EL (cell line): ENCODE measurements at places on chromosomes 3 and 15.
A peak's percentile ranks its signal among the peaks of the same experiment; 100 is the strongest.

GRCh38 chr3:105976196-105976595, 107.4 kb upstream of the CBLB start:
- no peak for DNase-seq

GRCh38 chr3:129358772-129359371, 69.6 kb downstream of the EFCAB12 start:
- peak; percentile 33 for DNase-seq

DNA sequence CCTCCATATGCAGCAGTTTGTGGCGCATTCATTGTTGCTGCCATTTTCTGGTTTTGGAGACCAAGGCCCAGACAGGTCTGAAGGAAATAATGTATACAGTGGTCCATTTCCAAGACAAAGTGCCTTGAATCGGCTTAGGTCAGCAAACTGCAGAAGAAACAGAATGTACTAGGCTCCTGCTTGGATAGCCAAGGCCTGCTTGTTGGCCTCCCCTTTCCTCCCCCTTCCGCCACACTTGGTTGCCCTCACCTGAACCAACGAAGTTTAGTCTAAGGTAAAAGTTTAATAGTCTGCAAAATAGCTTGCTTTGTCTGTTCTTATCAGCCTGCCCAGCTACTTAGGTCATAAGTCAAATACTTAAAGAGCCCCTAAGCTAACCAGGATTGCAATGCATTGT, 12.0 kb upstream of the RTP3 start:
- DNase-seq: no peak

DNA sequence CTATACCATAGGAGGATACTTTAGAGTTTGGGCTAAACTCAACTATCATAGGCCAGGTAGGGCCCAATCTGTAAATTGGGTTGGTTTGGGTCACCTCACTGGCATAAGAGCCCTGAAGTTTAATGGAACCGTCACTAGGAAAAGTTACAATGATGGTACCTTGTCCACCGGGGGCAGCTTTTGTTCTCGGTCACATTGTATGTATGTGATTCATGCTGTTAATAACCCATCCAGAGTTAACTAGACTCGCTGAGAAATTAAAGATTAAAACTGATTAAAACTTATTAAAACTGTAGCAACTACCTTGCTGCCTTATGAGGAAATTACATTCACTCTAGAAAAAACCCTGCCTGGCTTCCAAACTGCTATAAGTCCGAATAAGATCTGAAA, 145.0 kb upstream of the TMCO5A start:
- DNase-seq: no peak

DNA sequence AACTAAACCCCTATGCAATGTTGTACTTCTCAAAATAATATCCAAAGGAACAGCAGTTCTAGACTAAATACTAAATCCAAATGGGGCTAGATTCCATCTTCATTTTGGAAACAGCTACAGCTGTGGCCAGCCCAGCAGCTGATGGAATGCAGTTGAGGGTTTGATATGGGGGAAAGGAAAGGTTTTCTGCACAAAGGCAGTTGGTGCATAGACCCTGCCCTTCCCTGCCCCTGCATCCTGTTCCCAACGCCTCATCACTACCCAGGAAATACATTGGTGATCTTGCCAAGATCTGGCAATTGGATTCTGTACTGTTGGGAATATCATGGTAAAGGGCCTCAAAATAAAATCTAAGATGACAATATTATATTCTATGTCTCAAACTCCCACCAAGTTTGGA, 43.9 kb downstream of the DTWD1 start:
- no peak for DNase-seq

- DNase-seq: no peak
Observed at GRCh38 chr15:83983634-83984458, 251.7 kb upstream of the GOLGA6L4 start.

DNA sequence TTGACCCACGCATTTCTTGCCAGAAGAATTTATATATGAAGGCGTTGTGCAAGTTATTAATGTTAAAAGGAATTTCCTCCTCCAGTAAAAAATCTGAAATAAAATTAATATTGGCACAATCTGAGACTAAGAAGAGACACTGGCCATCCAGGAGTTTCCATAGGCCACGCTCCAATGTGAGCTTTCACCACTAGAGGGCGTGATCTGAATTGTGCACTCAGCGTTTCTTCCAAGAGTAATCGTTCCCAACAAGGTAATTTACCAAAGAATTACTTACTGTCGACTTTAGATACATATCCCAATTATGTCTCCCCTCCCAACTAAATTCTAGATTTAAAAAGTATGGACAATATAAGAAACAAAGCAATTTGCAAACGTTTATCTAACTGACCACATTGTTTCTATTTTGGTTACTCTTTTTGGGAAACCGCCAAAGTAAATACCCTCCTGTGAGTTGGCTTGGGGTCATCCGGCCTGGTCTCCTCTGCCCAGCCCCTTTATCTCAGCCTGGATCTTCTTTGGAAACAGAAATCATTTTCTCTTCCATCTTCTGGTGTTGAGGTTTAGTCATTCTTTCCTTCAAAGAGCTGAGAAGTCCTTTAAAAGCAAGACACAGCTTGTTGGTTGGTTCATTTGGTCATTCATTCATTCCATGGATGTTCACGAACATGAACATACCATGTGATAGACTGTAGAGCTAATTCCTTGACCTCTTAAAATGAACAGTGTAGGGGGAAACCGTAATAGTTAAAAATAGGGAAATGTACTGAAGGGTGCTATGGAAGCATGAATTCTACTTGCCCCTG, 26.2 kb downstream of the POLR2M start:
- peak; percentile 62 for DNase-seq

DNA sequence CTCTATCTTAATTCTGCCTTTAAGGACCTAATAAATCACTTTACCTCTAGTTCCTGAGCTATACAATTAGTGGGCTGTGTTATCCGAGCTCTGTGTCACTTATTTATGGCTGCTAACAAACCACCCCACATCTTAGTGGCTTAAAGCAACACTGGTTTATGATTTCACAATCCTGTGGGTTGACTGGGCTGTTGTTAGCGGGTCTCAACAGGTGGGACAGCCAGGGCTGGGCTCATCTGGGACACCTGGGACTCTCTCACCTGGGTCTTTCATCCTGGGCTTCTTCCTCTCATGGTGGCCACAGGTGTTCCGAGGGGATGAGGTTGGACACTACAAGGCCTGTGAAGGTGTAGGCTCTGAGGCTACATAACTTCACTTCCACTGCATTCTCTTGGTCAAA, 35.8 kb upstream of the CHST2 start:
- DNase-seq: no peak

- DNase-seq: peak; percentile 25
Observed at GRCh38 chr3:119240101-119240590, 532 bp downstream of the B4GALT4 start.

DNA sequence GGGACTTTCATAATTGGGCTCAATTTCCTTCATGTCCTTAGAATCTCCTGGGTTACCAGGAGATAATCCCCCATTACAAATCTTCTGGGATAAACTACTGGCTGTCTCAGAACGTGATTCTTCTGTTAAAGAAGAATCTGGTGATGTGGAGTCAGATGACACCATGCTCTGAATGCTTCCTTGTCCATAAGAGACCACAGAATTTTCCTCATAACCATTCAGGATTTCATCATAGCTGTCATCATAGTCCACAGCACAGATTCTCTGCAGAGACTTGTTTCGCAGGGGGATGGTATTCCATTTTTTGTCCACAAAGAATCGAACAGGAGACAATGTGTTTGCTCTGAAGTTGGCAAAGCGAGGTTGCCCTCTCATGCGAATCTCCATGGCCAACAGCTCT, 109.8 kb upstream of the TSPAN3 start:
- DNase-seq: no peak

DNA sequence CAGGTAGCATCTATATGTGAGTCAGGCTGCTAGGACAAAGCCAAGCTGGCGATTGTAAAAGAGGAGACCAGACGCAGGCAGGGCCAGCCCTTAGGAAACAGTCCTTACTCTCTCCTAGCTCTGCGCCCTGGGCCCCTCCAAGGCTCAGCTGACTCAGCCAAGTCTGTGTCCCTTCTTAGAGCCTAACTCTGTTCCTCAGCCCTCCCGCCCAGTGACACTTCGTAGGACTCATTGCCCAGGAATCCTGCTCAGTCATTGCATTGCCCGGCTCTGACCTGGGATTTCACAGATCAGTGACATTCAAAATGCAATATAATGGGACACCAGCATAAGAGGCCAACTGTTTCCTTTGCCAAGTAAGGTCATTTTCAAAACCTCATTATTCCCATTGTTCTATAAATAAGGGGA, 244.2 kb downstream of the TLE3 start:
- peak; percentile 92 for DNase-seq

GRCh38 chr3:14203521-14204079, 25.0 kb downstream of the LSM3 start:
- DNase-seq: peak; percentile 77
